ENCODE measurements at places on chromosomes 11 and 22. TPM values are rescaled to one million over a fixed set of nuclear protein-coding genes. Genes with fewer than 3 reads are reported as not detected.

DNA sequence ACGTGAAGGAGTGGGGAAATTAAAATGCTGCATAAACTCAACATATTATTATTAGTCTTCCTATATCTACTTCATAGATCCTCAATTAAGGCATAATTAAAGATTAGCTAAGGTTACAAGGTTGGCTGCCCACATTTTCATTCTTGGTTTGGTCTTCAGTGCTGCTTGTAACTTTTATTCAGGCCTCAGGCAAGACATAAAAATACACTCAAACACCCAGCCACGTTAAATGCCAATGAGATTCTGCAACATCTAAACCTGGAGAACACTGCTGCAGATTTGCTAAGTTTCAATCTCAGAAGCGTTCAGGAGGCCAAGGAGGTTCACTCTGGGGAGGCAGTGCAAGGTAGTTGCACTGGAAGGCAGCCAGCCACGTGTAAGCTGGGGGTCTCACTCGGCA, 358.7 kb upstream of the NARS2 start:
- DNase-seq: no peak

DNA sequence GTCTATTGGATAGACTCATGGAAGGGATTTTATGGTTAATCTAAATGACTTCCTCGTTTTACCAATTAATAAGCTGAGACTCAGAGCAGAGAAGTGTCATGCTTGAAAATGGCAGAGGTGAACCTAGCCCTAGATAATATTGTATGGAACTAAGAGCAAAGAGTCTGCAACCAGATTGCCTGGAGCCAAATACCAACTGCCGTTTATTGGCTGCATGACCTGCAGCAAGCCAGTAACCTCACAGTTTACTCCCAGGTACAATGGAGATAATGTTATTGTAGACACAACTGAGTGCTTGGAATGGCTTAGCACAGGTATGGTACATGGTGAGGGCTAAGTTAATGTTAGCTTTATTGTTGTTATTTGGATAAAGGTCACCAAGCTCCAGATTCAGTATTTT, 84.6 kb upstream of the FAT3 start:
- DNase-seq: no peak

Gene DDI1
- total RNA-seq: not detected

- no peak for DNase-seq
Measured at GRCh38 chr11:44400431-44400830, 90.5 kb upstream of the ALX4 start.

Gene SYVN1
- 80.1 TPM for total RNA-seq

Gene MOGAT2
- not detected for total RNA-seq

- DNase-seq: no peak
Measured at GRCh38 chr11:86464509-86465221, 90.0 kb downstream of the CCDC81 start.
